ENCODE measurements at places on chromosomes 13 and 19.

GRCh38 chr13:31772231-31772630 is 32.9 kb downstream of the RXFP2 start:
- no peak for DNase-seq

DNA sequence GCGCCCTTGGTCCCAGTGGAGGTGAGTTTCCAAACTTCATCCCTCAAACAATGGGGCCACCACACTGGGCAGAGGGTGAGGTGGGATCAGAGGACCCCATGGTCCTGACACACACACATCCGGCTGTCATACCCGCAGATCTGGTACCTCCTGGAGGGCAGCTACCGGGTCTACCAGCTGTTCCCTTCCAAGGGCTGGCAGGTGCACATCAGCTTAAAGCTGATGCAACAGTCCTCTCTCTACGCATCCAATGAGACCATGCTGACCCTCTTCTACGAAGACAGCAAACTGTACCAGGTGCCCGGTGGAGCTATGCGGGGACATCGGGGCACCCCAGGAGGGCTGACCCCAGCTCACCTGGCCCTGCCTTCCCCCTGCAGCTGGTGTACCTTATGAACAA is 14.0 kb upstream of the PSMD8 start:
- DNase-seq = no peak

DNA sequence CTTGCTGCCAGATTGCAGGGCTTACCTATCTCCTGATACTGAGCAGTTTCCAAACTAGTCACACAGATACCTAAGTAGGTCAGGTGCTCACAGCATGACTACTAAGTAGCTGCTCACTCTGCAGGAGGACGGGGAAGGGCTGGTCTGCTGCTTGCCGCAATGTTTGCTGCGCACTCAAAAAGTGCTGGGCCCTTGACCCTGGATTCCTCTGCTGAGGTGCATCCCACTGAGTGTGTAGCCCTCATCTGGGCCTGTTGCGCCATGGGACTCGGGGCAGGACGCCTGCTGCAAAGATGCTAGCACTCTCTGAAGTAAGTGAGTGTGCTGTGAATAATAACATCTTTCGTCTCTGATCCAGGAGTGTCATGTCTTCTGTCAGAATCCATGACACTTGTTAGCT is 59.2 kb upstream of the MEDAG start:
- no peak for DNase-seq

GRCh38 chr13:47632311-47632710 is 368.8 kb downstream of the SUCLA2 start:
- no peak for DNase-seq

DNA sequence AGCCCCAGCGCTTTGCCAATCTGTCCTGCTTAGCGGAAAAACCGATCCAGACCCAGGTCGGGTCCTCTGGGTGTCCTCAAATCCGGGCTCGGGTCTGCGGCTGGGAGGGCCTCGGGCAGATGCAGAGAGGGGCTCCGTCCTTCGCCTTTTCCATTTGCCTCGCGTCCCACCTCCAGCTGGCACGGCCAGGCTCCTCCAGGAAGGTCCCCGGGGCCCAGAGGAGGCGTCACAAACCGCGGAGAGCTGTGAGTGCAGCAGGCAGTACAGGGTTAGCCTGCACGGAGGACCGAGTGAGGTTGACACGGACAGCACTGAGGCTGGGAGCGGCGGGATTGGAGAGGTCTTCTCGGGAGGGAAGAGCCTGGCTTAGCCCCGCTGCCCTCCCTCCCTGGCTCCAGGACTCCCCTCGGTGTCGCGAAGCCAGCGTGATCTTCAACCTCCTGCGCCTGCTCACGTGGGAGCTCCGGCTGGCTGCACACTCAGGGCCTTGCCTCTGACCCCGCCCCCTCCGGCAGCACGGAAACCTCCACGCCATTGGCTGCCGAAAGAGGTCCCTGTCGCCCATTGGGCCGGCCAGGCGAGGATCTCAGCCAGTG is 2.8 kb upstream of the IFNL2 start:
- DNase-seq = peak; percentile 26

DNA sequence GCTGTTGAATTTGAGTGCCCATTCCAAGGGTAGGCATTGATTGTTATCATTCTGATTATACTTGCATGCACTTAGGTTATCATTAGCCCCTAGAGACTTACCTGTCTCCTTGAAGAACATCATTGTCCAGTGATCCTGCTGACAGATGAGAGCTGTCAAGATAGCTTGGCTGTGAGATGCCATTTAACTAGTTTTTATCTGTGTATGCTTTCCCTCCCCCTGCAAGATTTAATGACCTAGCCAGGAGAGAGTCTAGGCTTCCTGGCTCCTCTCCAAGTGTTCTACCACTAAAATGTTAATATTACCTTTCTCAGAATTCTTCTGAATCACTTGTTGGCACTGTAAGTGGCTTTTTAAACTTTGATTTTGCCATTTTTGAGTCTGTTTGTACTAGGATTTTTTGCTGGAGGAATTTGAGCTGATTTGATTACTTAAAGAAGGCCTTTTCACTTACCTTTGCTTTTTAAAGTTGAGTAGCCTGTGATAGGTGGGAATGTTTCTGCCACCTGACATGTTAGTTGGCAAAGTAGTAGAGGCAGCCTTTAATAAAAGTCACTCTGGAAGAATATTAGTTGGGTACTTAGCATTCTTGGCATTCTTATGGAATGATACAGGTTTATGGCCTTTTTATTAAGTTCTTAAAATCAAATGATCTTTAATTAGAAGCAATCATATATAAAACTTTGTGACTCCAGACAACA is 41.1 kb downstream of the ARHGAP35 start:
- no peak for DNase-seq

DNA sequence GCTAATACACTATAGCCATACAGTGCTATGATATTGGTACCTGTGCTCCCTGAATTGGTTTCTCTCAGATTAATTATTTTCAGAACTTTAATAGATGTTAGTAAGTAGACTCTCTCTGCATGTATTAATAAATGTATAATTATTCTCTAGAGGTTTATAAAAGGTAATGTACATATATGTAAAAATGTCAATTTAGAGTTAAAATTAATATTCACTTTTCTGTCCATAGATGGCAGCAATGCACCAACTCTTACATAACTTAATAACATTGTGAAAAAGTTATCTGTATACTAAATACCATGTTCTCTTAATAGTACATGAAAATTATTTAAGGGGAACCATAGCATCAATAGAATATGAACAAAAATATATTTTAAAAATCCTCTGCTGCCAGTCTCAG is 515.0 kb upstream of the KLHL1 start:
- DNase-seq = no peak

GRCh38 chr13:113664751-113665596 is 2.0 kb upstream of the GRK1 start:
- no peak for DNase-seq

DNA sequence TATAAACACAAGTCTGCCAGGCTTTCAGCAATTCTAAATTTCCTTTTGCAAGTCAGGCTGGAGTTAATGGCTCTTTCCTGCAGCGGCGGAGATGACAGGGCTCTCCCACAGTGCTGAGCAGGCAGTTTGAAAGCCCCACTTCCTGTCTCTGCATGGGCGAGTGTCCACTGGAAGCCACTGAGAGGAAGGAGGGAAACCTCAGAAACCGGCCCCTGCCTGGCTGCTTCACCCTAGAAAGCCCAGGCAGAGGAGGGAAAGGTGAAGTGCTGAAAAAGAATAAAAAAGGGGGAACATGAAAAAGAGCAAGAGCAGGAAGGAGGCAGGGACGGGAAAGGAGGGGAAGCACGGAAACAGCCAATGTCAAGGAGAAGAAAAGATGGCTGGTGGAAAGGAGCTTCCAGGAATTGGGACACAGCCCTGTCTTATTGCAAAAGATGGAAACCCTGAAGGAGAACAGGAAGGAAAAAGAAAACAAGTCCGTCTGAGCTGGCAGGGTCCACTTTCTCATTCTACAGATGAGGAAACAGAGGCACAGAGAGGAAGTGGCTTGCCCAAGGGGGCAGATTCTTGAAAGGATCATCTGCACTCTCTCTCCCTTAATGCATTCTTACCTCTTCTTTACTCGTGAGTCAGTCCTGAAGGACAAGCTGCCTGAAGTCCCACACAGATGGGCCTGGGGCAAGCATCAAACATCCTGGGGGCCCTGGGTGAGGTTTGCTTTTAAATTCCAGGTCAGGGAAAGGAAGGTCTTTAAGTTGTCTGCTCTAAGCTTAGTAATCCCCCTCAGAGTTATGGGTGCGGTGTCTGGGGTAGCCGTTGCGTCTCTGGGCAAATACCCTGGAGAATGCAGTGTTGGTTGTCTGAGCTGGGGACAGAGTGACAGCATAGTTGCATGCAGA is 38.8 kb upstream of the ALOX5AP start:
- DNase-seq = peak; percentile 11

GRCh38 chr19:32519023-32519422 is 62.0 kb upstream of the PDCD5 start:
- DNase-seq = no peak

DNA sequence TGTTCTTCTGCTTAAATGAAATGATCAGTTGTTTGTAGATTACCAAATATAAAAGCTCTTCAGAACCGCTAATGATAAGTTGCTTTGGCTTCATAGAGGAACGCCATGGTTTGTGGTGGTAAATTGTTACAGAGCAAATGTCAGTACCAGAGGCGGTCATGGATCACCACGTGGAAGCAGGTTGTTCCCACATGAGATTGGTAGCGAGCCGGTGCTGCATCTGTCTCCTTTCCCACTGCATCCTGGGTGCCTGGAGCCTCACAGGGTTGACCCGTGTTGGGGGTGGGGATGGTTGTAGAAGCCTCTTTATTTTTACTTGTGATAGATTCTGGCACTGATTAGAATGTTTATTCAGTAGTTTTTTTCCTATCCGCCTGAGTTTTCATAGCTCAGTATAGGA is 14.7 kb downstream of the GARRE1 start:
- no peak for DNase-seq

GRCh38 chr13:49238621-49239020 is 9.1 kb upstream of the CDADC1 start:
- DNase-seq = no peak

DNA sequence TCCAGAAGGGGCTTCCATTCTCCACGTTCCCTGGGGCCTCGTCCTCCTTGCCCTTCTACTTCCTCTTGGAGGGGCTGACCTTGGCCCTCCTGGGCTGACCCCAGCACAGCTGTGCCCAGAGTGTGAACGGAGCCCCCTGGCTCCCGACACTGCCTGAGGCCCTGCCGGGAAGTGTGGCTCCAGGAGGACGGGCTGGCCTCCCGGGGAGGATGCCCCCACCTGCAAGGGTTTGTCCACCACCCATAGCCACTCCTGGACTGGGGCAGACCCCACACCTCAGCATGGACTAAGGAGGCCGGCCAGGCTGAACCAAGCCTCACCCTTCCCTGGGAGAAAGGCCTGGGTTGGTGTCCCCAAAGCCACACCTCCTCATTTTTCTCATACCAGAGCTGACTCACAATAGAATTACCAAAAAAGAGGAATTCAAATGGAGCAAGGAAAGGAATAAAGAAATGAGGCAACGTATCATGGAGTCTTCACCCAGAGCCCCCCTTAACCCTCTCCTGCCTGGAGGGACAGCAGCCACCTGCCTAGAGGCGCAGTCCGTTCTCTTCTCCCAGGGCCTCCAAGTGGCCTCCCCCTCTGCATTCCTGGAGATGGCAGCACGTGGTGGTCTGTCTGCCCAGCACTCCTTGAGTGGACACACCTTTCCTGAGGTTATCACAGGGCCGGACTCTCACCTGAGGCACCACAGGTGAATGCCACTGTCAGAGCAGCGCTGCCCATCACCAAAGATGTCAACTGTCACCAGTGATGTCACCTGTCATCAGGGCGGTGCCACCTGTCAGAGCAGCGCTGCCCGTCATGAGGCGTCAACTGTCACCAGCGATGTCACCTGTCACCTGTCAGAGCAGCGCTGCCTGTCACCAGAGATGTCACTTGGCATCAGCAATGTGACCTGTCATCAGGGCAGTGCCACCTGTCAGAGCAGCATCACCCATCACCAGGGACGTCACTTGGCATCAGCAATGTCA is 3.1 kb upstream of the C13orf46 start:
- DNase-seq = no peak

GRCh38 chr19:1066251-1066747 is 668 bp upstream of the ARHGAP45 start:
- DNase-seq = no peak

DNA sequence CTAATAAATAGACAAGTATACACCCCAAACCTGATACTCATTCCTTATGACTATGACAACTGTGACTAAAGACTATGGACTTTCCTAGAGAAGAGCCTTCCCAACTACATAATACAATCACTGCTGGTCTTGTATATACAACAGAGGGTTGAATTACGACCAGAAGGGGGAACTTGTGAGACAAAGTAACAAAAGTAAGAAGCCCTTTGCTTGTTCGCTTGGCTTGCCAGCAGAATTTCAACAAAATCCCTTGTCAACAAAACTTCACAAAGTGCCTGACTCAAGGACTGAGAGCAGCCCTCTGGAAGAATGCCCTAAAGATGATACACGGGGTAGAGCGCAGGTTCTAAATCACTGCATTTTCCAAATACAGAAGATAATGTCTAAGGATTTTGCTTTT is 99.4 kb downstream of the WASF3 start:
- DNase-seq = no peak

- peak; percentile 16 for DNase-seq
Measured at GRCh38 chr13:98998831-98999638, 21.2 kb upstream of the DOCK9 start.

DNA sequence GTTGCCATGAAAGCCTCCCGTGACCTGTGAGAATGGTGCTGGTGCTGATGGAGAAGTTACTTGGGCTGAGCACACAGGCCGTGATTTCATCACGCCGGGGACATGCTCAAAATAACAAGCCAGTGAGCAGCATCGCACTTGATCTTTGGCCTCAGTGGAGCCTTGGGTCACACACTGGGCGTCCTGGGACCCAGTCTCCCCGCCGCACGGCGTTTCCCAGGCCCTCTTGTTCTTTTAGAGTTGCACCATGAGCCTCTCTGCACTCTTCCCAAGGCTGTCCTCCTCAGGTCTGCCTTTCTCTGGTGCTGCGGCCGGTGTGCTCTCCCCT is 9.5 kb upstream of the NDUFS7 start:
- no peak for DNase-seq

GRCh38 chr19:13881251-13881691 is 4.3 kb downstream of the NANOS3 start:
- DNase-seq = peak; percentile 32

DNA sequence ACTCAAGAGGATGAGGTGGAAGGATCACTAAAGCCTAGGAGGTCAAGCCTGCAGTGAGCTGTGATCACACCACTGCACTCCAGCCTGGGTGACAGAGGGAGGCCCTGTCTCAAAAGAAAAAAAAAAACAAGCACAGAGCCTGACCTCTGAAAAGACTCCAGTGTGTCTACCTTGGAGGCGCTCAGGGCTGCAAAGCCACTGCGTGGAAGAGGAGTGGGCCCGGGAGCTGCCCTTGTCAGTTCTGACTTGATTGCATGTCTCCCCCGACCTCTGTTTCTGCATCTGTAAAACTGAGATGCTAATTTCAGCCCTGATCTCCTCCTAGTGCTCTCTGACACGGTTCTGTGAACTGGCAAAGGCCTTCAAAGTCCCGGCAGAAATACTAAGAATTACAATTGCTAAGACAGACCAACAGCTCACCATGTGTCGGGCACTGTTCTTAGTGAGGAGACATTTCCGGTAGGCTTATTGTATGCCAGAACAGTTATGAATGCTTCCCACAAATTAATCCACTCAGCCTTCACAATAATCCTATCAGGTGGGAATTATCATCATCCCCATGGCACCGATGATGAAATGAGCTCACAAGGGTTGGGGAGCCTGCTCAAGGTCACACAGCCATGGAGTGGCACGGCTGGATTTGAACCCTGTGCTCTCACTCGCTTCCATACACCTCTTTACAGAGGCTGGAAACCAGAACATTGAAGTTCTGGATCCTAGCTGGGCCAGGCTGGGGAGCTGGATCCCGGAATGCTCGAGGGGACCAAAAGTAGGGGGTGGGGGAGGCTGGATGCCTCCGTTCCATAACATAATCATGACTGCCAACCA is 3.5 kb downstream of the AKT2 start:
- no peak for DNase-seq

GRCh38 chr13:98776644-98777043 is 24.2 kb upstream of the SLC15A1 start:
- DNase-seq = no peak

All from stimulated activated CD4-positive, alpha-beta T cell treated with anti-CD3 and anti-CD28 coated beads, Interleukin-2, amount 100 ng/mL, for 24 hours (primary cell).